AG10803 (cell line): ENCODE measurements at places on chromosomes 16 and 17.

- DNase-seq: peak; percentile 87
Measured at GRCh38 chr17:9436630-9437029, 139.0 kb downstream of the STX8 start.

DNA sequence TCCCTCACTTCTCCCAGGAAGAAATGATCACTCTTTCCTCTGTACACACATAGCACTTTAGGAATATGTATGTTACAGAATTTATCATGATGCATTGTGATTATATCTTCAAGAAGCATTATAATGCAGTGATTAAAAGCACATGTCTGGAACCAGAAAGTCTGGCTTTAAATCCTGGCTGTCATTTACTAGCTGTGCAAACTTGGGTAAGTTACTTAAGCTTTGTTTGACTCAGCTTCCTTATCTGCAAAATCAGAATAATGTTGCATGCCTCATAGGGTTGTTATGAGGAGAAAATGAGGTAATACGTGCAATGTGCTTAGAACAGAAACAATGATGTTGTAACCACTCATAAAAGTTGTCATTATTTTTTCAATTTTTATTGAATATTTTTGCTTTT is 156.3 kb upstream of the ZKSCAN2 start:
- DNase-seq: peak; percentile 8

GRCh38 chr17:76376318-76377133 is 7.9 kb upstream of the SPHK1 start:
- no peak for DNase-seq

DNA sequence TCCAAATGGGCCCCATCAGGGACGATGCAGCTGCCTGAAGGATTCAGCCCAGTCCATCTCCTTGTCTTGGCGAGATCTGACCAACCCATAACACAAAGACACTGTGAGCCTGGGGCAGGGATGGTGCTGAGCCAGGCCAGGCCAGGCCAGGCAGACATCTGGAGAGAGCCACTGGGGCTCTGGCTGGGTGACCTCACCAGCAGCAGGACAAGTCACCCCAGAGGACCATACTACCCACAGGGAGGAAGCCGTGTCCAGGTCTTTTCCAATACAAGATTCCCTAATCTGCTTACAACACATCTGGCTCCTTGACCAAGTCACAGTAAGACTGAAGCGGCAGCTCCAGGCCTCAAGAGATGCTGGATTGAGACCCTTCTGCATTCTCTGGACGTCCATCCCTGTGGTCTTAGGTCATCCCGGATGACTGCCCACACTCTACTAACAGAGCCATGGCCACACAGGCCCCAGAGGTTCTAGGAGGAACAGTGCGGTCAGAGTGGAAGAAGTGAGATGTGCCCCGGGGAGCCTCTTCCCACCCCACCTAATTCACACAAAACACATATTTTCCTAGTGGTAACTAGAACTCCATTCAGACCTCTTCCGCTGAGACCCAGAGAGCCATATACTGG is 81.8 kb upstream of the RCVRN start:
- no peak for DNase-seq

- DNase-seq: peak; percentile 91
Measured at GRCh38 chr17:83174362-83175118, 95.1 kb downstream of the METRNL start.

GRCh38 chr16:73326770-73327470 is 279.0 kb upstream of the ZFHX3 start:
- no peak for DNase-seq

- DNase-seq: no peak
Measured at GRCh38 chr16:51734220-51734619, 583.1 kb upstream of the SALL1 start.

- peak; percentile 8 for DNase-seq
Measured at GRCh38 chr16:23835390-23836077, at the start of gene PRKCB. PRKCB (plus strand) TSS chr16:23835983.

- DNase-seq: peak; percentile 97
Measured at GRCh38 chr17:45320931-45321461, 4.2 kb upstream of the MAP3K14 start.

GRCh38 chr17:4506892-4507291 is 8.2 kb downstream of the SPNS2 start:
- DNase-seq: no peak

- DNase-seq: peak; percentile 33
Measured at GRCh38 chr16:24524855-24525677, 14.3 kb upstream of the RBBP6 start.

DNA sequence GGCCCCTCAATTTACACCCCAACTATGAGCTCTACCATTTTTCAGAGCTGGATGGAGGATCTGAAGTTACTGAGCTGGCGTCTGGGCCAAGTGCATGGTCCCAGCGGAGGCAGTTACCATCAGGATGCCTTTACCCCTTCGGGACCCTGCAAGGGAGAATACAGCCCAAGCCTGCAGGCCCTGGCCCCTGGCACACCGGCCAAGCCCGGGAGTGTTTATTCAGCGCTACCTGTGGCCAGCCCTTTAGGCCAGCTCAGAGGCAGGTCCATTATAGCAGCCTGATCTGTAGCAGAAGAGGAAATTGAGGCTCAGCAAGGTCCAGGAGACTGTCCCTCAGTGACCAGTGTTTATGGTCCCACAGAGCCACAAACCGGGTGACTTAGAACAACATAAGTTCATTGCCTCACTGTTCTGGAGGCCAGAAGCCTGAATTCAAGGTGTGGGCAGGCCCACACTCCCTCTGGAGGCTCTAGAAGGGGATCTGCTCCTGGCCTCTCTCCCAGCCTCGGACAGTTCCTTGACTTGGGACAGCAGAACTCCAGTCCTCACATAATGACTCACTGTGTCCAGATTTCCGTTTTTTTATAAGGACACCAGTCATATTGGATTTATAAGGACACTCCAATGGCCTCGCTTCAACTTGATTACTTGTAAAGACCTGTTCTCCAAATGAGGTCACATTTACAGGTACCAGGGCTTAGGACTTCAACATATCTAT is 8.8 kb downstream of the SEC14L5 start:
- no peak for DNase-seq

DNA sequence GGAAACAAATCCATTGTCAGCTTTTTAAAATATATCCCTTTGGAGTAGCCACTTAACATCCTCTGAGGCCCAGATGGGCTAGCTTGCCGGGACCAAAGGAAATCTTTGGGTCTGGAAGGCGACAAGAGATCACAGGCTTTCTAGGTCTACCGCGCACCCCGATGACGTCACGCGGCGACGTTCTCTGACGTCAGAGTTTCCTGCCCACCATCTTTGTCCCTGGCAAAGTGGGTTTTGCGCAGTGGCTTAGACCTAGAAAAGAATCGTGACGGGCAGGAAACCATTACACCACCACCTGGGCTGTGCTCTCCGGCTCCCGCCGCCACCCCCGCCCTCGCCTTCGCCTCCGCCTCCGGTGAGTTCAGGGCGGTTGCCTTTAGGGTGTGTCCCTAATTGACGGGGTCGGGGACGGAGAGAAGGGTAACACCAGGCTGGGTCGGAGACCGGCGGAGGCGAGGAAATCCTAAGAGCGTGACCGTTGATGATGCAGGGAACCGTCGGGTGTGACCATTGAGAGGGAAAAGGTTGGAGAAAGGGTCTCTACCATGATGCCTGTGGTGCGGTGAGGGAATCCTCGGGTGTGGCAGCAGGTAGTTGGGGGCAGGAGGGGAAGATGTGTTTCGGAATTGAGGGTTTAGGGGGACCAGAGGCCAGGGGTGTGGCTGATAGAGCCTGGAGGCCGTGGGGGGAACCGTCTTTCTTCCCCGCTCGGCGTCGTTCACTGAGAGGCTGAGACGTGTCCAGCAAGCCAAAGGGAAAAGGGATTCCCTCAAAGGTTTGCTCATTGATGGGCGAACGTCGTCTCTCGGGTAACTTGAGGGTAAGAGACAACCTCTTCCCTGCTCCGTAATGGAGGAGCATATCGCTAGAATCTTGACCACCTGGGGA is at the start of gene AP2B1:
Gene AP2B1 (plus strand): TSS at position 249 of the 888 bp plus-strand sequence. CDS start 6,709 bp downstream, outside the sequence.
- peak; percentile 95 for DNase-seq

- no peak for DNase-seq
Measured at GRCh38 chr16:89145406-89146161, 26.0 kb upstream of the CDH15 start.

DNA sequence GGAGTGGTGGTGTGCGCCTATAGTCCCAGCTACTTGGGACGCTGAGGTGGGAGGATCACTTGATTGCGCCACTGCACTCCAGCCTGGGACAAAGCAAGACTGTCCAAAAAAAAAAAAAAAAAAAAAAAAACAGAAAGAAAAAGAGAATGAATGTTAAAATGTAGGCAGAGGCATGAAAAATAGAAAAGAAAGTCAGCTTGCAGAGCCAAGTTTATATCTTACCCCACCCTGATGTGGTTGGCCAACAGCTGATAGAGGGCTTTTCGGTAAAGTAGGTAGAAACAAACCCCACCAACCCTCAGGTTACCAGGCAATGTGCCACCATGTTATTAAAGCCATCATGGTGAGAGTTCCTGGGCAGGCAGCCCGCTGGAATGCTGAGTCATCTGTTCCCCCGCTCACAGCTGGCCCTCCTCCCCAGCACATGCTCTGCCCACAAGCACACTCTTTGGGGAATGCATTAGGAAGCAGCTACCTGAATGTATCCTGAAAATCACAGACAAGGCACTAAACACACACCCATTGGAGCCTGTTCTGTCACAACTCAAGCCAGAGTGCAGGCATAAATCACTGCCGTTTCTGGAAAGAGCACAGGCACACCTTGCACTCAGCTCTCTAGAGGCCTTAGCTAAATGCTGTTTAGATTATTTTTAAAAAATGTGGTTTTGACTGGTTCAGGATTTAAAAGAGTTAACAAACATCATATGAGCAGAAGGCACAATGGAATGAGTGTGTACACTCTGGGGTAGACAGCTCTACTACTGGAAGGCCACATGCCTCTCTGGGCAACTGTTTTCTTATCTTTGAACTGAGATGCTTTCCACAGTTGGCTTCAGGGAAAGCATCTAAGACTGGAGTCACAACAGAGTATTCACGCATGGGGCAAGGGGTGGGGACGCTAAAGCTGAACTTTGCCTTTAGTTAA is 128.5 kb downstream of the PARN start:
- peak; percentile 97 for DNase-seq

- no peak for DNase-seq
Measured at GRCh38 chr16:16063683-16064082, 114.3 kb downstream of the ABCC1 start.

GRCh38 chr17:16286947-16287562 is 66.2 kb downstream of the CENPV start:
- no peak for DNase-seq

- peak; percentile 40 for DNase-seq
Measured at GRCh38 chr17:58402679-58403078, 14.7 kb downstream of the RNF43 start.

DNA sequence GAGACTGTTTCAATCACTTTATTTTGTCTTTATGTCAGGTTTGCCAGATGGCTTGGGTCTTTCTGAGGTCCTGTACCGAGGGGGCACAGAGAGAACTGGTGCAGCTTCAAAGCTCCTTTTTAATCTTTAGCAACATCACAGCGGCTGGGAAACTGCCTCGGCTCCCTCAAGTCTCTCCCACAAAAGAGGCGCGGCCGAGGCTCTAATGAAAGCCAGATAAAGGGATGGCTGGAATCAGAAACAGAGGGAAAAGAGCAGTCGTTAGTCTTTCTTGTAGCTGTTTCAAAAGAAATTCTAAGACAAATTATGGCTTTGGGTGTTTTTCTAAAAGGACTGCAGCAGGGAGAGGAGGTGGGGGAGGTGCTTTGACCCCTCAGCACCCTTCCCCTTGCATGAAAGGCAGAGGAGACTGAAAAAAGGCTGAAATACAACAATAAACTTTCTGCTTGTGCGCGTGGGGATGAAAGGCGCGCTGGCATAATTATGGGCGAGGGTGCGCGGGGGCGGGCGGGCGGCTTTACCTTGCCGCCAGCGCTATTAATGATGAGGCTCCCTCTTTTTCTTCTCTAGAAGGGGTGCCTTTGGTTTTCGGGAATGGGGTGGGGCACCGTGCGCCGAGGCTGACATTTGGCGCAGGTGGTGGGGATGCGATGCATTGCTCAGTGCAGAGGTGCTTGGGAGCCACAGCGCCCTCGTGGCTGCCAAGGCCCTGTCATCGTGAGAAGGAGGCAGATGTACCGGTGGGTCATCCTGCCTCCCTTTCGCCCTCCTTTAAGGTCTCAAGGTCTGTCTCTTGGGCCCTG is 22.3 kb upstream of the BRD7 start:
- no peak for DNase-seq

- peak; percentile 87 for DNase-seq
Measured at GRCh38 chr17:16040710-16041251, 41.2 kb downstream of the TTC19 start.

DNA sequence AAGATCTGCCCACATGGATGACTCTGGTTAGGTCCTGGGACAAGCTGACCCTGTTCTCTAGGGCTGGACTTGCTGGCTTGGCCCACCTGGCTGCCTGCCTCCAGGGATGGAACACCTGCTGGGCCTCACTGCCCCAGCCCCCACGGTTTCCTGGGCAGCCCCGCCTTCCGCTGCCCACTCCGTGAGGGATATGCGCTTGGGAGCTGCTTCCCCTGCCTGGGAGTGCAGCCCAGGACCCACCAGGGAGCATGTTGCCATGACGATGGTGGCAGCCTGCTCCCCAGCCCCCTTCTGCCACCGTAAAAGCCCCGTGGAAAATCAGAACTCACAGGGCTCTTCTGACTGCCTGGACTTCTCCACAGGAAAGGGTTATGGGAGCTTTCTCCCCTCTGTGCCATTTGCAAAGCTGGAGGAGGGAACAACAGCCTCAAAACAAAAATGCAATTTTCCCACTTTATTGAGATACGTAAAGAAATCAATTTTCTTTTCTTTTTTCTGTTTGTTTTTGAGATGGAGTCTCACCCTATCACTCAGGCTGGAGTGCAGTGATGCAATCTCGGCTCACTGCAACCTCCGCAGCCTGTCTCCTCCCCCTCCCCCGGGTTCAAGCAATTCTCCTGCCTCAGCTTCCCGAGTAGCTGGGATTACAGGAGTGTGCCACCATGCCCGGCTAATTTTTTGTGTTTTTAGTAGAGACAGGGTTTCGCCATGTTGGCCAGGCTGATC is 18.0 kb upstream of the GAS7 start:
- no peak for DNase-seq

- DNase-seq: no peak
Measured at GRCh38 chr17:8059131-8059530, 20.3 kb downstream of the ALOX15B start.

- DNase-seq: no peak
Measured at GRCh38 chr16:80896776-80897175, 92.4 kb upstream of the CDYL2 start.

GRCh38 chr16:49855822-49856671 is at the start of gene ZNF423:
ZNF423 (minus strand) TSS chr16:49856112; CDS start chr16:49855774, 338 bp downstream.
- DNase-seq: no peak

GRCh38 chr17:38786372-38786771 is 13.0 kb downstream of the PIP4K2B start:
- no peak for DNase-seq

GRCh38 chr17:79809530-79810129 is 12.8 kb upstream of the CBX8 start:
- DNase-seq: no peak

GRCh38 chr16:47884116-47884725 is 271.6 kb downstream of the ABCC12 start:
- DNase-seq: no peak

GRCh38 chr17:30590081-30590733 is 113.0 kb downstream of the GOSR1 start:
- no peak for DNase-seq

GRCh38 chr17:59154292-59154720 is 680 bp downstream of the SKA2 start:
- peak; percentile 32 for DNase-seq
